ENCODE measurements at places on chromosomes 11 and 22.

- peak; percentile 75 for DNase-seq
These were observed 111.2 kb downstream of the MRTFA start for GRCh38 chr22:40525250-40525884.

- DNase-seq = no peak
These were observed 131.7 kb upstream of the ISX start for GRCh38 chr22:34934261-34934660.

DNA sequence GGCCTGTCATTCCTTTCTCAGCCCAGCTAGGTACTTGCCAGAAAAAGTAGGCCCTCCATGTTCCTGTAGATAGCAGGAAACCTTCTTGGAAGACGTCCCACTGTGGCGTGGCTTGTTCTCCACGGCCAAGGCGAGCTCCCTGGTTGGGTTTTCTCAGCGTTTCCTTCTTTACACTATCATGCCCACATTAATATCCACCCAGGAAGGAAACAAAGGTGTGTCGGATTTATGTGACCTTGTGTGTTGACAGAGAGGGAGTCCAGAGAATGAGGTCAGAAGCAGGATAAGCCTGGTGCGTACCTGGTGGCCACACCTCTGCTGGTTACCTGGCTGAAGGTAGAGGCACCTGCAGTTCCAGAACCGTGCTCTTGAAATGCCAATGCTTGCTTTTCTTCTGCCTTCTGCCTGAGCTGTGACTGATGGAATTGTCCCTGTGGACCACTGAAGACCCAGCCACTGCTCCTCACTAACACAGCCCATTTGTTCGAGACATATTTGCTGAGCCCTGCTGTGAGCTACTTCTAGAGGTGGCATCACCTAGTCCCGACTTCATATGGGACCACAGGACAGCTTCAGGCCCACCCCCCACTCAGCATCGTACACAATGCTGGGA lies 7.9 kb downstream of the ASPHD2 start:
- DNase-seq = no peak

- no peak for DNase-seq
These were observed 1154.6 kb downstream of the JRKL start for GRCh38 chr11:97544431-97544830.

- peak; percentile 37 for DNase-seq
These were observed 12.0 kb downstream of the TBC1D22A start for GRCh38 chr22:46774253-46774979.

DNA sequence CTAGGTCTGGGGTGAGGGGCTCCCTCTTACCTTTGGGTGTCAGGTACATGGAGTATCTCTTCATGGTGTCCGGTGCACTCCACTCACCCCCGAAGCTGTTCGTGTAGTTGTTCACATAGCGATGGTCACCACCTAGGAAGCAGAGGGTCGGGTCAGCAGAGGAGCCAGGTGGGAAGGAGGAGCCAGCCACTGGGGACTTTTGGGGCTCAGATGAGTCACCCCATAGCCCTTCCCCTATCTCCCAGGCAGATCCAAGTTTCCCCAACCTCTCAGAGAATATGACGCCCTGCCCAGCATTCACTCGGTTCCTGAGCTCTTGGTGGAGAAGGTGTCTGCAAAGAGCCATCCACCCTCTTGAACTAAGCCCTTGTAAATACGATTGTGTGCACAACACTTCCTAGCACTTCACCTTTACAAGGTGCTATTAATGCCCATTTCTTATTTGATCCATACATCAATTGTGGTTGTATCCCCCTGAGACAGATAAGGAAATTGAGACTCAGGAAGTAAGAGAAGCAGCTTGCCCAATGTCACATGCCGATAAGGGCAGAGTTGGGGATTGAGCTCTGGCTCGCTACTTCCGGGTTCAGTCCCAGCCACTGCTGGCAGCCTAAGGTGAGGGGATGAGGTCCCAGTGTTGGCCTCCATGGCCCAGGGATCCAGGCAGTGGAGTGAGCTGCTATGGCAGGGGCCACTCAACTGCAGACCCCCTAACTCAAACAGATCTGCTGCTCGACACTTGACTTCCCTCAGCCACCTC lies 14.8 kb downstream of the TRIM29 start:
- DNase-seq = no peak

DNA sequence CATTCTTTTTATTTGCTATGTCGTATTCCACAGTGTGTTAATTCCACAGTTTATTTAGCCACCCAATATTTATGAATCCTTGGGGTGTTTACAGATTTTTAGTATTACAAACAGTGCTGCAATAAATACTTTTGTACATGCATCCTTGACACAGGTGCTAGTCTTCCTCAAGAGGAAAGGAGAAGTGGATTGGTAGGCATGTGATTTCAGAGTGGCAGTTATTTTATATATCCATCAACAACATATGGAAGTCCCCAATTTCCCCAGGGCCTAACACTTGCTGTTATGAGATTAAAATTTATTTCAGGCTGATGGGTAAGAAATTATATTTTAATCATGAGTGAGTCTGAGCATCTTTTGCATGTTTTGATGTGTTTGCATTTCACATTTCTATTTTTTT lies 17.9 kb downstream of the TRIM44 start:
- DNase-seq = no peak

DNA sequence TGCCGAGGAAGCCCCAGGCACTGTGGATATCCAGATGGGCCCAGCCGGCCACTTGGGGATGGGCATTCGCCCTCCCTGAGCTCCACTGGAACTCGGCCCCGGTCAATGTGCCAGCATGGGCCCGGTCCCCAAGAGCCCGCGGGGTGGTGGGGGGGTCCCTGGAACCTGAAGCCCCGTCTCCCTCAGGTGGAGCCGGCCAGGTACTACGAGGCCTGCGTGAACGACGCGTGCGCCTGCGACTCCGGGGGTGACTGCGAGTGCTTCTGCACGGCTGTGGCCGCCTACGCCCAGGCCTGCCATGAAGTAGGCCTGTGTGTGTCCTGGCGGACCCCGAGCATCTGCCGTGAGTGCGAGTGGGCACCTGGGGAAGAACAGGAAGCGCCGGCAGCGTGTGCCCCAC lies 21.2 kb downstream of the MUC5AC start:
- DNase-seq = no peak

- DNase-seq = no peak
These were observed 187.4 kb upstream of the API5 start for GRCh38 chr11:43124272-43124935.

DNA sequence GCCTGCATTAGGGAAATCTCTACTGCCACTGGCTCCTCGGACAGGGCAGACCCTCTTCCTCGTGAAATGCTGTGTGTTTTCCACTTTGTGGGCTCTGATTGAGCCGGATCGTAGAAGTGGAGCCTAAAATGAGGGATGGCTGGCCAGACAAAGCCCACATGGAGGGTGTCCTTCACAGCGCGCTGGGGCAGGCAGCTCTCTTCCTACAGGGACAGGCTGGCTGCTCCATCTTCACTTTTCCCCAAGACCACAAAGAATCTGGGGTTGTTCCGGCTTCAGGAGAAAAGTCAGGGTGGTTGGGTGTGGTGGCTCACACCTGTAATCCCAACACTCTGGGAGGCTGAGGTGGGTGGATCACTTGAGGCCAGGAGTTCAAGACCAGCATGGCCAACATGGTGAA lies 94.9 kb downstream of the MORC2 start:
- DNase-seq = no peak

GRCh38 chr11:82981852-82982251 lies 80.3 kb downstream of the DDIAS start:
- no peak for DNase-seq

DNA sequence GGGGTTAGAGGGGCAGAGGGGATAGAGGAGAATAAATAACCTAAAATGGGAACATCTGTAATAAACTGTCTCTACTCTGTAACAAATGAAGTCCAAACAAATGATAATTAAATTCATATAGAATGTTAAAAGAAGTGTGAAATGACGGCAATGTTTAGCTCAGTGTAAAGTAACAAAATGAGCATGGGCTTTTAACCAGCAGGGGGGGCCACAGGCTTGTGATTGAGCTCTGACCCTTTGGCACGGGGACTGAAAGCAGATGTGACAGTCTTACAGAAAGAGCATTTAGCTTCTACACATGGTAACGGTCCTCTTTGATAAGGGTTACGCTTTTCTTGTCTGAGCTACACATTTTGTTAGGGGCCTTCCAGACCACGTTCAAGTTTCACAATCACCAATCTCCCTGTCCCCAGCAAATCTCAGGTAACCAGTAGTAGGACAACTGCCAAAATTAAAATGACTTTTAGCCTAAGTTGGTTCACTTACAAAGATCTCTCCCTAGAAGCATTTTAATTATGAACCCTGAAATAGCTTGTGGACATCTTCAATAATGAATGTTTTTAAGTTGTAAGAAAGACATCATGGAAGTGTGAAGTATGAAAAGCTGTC lies 262.5 kb downstream of the DCDC1 start:
- peak; percentile 9 for DNase-seq

- DNase-seq = no peak
These were observed 5.8 kb downstream of the SHANK2 start for GRCh38 chr11:71246559-71246958.

DNA sequence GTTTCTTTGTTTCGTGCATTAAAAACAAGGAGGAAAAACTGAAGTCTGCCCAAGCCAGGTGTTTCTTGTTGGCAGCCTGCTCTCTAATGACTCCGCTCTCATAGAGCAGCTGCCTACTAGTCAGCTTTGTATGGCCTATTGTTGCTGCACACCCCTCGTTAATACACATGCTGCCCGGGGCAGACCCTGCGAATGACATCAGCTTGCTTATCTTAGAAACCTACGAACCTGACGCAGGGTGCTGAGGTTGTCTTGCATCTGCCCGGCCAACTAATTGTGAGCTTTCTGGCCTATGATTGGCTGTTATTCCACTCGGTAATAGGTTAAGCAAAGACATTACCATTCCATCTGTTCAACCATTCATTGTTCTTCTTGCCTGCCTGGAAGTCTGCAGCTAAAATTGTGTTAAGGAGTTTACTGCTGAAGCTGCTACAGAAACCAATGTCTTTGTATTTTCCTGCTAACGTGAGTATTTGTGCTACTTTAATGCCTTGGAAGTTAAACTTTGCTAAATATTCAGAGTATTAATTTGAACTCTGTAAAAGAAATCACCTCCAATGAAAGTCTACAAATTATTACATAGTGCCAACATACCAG lies 37.5 kb downstream of the ZC3H12C start:
- DNase-seq = no peak

- no peak for DNase-seq
These were observed 1058.9 kb upstream of the CCDC90B start for GRCh38 chr11:84345027-84345426.

DNA sequence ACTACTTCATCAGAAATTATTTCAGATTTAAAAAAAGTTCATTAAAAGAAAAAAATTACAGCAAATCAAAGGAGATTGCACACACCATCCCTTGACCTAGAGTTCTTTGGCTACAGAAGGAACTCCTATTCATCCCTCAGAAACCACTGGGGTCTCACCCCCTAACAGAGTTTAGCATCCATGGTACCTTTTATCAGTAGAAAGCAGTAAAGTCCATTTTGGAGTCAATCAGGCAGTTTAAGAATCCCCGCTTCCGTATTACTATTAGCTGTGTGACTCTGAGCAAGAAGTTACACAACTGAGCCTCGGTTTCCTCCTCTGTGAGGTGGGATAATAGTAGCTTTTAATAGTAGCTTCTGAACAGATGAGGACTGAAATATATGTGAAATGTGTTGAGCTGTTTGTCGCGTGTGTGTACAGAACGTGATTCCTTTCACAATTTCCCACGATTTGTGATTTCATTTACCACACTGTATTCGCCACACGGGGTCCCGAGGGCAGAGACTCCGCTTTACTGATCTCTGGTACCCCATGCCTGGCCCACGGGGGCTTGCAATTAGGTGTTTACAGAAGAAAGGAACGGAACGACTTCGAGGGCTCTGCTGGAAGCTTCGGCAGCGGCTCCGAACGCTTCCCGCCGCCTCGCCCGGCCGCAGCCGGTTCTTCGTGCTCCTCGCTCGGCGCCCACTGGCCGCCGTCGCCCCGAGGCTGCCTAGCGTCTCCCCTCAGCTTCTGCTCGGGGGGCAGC lies 72.5 kb upstream of the ZBED5 start:
- DNase-seq = no peak

DNA sequence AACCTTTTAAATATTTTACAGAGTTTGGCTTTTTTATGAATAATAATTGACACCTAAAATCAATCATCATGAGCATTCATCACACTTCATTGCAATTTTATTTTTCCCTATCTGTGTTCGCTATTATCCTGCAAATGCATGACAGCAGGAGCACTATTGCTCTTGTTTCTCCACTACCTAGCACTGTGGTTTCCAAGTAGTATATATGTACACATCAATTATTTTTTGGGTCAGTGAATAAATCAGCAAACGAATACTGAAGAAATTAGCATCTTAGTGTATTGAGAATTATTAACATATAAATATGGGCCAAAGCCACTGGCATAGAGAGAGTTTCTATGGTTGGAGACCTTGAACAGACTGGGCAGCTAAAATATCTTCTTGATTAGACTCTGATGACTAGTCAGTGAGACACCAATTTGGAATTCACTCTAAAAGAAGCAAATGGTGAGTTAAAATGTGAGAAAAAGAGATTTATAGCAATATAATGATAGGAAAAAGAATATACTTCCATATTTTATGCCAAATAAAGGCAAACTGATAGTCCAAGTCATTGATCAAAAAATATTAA lies 731.1 kb upstream of the LUZP2 start:
- DNase-seq = no peak

DNA sequence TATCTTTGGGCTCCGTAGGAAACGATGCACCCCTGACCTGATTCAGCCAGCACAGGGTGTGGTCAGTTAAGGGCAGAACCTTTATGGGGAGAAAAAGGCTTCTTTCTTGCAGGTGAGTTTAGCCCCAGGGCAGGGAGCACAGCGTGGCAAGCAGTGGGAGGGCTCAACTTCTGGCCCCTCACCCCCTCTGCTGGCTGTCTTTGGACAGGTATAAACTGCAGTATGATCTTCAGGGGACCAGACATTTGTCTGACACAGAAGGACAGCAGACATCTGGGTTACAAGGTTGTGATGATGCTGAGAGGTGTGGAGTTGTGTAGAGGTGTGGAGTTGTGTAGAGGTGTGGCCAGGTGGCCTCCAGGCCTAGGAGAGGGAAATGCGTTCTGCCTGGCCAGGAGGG lies 324.0 kb upstream of the PLET1 start:
- no peak for DNase-seq

GRCh38 chr11:47593492-47593933 lies 698 bp downstream of the C1QTNF4 start:
- no peak for DNase-seq

DNA sequence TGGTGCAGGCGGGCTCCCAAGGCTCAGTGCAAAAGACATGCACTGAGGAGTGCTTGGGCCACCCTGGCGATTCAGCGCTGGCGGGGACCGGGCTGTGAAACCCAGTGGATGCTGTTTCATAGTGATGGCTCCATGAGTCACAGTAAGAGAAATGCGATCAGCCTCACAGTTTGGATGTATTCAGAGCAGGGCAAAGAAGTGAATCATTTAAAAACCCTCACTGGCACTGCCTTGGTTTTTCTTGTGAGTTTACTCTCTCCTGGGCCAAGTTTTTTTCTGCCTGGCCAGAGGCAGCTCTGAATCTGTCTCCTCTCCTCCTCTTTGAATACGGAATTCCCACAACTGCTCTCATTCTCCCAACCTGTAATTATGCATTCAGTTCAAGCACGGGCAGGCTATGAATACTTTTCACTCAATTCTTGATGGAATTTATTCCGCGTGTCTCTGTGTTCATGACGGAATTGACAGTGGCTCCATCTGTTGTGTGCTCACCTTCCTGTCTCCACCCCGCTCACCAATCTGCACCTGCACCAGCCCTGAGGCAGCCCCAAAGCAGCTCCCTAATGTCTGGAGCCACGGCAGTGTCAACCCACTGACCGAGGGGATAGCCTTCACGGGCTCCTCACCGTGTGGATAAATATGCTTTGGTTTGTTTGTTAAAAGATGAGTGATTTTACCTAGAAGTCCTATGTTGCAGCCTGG lies 14.9 kb downstream of the ADAMTS8 start:
- no peak for DNase-seq

- no peak for DNase-seq
These were observed 32.1 kb downstream of the ARFGAP2 start for GRCh38 chr11:47144541-47144940.
